ENCODE measurements at places on chromosomes 6 and 20.
A peak's percentile ranks its signal among the peaks of the same experiment; 100 is the strongest.

- DNase-seq: no peak
Observed at GRCh38 chr6:39698789-39699188, 26.4 kb downstream of the KIF6 start.

DNA sequence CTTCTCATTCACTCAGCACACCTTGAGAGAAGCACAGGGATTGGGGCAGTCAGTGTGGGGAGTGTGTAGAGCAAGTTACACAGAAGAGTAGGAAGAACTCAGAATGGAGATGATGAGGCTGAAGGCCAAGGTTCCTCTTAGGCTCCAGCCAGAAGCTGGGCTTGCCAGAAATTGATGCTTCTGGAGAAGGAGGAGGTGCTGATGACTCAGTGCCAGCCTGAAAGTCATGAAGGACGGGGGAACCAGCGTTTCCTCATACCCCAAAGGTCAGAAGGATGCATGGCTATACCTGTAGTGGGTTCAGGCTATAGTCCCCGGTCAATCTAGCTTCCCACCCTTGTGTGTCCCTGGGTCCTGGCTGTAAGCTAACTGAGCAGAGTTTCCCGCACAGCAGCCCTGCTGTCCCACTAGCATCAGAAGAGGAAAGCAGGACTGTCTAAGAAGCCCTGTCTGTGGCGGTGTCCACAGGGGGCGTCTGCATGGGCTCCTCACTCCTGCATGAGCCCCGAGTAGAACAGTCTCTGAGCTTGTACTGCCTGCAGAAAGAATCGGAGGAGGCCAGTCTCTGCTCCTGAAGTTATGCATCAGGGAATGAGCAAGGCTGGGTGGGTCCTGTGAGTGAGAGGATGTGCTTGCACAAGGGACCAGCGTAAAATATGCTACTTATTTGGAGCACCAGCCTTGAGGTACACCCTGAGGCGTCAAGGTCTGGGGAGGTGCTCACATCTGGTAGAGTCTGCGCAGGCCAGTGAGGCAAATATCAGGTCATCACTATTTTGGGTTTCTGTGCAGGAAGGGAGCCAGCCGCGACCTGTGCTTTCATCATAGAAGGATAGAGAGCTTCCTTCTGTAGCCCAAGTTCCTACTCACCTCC is 148.5 kb downstream of the MRPL14 start:
- DNase-seq: no peak

DNA sequence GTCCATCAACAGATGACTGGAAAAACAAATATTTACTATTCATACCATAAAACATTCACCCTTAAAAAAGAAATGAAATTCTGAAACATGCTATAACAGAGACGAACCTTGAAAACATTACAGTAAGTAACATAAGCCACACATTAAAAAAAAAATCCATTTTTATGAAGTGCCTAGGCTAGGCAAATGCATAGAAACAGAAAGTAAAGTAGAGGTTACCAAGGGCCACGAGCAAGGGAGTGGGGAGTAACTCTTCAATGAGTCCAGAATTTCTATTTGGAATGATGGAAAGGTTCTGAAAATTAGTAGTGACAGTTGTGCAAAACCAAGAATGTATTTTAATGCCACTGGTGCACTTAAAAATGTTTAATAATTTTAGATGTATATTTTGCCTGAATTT is 47.7 kb downstream of the STAU1 start:
- DNase-seq: no peak

GRCh38 chr20:37359836-37360235 is 13.9 kb downstream of the SRC start:
- peak; percentile 60 for DNase-seq

DNA sequence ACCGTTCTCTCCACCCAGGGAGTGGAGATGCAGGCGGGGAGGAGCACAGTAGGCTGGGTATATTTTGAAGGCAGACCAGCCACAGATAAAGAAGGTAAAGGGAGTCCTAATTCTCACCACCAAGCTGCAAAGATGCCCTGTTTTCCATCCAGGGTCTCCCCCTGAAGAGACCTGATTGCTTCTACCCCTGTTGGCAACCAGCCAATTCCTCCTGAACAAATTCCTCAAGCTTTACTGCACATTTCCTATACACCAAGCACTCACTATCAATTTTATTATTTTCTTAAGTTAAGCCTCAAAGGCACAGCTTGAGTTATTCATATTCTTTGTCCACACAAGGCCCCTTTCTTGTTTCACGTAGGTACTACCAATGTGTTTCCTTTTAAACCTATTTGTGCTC is 214.4 kb downstream of the EYA2 start:
- DNase-seq: no peak

- DNase-seq: peak; percentile 51
Observed at GRCh38 chr20:2822073-2822472, 5.9 kb downstream of the TMEM239 start.

DNA sequence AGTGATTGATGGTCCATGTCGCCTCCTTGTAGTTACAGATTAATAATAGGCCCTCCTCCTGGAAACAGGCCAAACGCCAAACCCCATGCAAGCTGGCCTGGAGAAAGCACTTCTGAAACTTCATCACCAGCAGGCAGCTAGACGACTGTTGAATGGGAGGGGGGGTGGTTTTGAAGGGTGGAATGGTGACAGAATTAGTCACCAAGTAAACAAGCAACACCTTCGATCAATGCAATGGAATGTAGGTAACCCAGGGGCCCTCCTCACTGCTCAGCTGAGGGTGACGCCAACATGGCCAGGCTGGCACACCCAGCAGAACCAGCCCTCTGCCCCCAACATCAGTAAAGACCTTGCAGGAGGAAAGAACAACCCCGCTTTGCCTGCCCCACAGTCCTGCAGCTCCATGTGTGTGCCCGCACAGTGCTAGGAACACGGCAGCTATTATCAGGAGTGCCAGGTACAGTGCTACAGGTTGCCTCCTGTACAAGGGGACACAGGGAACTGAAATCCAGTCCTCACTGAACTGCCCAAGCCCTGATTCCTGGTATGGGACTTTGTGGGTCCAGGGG is 2.7 kb downstream of the BCAS1 start:
- DNase-seq: peak; percentile 20

GRCh38 chr6:83978324-83978734 is 55.2 kb upstream of the MRAP2 start:
- DNase-seq: no peak

All from LHCN-M2 (cell line).